ENCODE measurements at places on chromosomes 11 and 22.

DNA sequence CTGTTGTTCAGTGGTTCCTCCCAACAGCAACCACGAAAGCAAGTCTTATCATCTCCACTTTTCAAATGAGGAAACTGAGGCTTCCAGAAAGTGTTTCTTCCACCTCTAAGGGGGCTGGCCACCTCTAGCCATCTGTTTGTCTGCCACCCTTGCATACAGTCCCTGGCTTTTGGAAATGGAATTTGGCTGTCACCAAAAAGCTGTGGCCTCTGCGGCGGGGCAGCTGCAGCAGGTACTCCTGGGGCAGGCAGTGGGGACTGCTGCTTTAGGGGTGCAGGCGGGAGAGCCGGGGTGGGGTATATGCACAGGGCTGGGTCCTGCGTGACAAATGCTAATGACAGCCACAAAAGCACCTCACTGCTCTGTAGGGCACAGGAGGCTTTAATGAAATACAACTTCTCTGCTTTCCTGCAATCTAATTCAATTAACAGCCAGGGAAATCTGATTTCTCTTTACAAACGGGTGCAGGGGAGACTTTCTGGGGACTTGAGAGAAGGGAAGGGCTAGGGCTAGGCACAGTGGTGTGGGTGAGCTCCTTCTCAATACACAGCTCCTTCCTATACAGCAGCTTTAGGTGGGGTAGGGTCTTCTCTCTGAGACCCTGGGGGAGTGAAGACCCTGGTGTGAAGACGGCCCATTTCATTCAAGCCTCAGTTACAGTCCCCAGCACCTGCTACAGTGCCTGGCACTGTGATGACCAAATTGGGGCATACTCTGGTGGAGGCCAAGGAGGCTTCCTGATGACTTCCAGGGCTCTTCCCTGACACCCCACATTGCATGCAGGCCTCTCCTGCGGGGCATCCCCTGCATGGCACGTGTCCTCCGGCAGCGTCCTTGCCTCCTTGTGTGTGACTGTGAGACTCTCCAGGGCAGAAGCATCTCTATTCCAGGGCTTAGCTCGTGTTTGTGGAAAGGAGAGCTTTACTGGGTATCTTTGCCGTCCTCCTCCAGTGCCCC lies 161.6 kb downstream of the CEP164 start:
- DNase-seq, result no peak

- DNase-seq, result no peak
Measured at GRCh38 chr22:30695351-30695851, 727 bp downstream of the OSBP2 start.

GRCh38 chr22:30636226-30637077 lies 871 bp downstream of the SLC35E4 start:
- DNase-seq, result no peak

- peak; percentile 50 for DNase-seq
Measured at GRCh38 chr11:9231848-9232177, 33.3 kb downstream of the DENND5A start.

DNA sequence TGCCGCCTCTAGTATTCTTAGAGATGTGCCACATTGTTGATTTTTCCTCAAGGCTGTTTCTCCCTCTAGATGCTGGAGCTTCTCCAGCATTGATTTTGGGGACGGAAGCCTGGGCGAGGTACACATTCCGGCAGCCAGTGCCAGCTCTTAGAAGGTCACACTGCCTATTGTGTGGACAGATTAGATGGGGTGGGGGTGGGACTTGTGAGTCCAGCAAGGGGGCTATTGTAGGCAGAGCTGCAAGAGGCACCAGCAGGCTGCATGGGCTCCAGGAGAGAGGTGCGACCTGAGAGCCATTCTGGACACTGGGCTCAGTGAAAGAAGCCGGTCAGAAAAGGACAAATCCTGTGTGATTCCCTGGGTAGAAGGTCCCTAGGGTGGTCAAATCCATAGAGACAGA lies 12.4 kb downstream of the C11orf21 start:
- DNase-seq, result no peak

DNA sequence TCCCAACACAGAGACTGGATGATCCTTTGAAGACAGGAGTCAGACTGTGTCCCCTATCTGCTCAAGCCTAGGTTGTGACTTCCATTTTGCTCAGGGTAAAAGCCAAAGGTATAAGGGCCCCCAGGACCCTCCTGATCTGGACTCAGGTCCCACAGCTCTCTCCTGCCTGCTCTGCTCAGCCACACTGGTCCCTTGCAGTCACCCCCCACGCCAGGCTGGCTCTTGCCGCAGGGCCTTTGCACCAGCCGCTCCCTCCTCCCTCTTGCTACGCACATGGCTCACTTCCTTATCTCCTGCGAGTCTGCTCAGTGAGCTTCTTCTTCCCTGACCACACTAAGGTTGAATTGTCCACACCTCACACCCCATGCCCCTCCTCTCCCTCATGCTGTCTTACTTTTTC lies 28.4 kb upstream of the CACNG2 start:
- DNase-seq, result no peak
